Amniotic stem cell (primary cell): ENCODE measurements at places on chromosomes 6 and 20.

- DNase-seq: no peak
Observed at GRCh38 chr6:70270287-70271005, 32.4 kb downstream of the COL9A1 start.

DNA sequence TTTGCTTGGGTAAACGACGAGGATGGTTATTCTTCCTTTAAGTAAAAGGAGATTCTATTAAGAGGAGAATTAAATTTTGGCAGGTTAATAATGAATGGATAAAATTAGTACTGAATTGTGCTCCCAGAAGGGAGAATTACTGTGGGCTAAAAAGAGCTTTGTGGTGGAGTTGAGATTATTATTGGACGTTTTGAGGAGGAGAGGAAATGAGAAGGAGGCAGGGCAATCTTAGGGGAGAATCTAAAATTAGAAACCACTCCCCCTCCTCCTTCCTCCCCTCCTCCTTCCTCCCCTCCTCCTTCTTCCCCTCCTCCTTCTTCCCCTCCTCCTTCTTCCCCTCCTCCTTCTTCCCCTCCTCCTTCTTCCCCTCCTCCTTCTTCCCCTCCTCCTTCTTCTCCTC, 331.8 kb downstream of the PRL start:
- no peak for DNase-seq

DNA sequence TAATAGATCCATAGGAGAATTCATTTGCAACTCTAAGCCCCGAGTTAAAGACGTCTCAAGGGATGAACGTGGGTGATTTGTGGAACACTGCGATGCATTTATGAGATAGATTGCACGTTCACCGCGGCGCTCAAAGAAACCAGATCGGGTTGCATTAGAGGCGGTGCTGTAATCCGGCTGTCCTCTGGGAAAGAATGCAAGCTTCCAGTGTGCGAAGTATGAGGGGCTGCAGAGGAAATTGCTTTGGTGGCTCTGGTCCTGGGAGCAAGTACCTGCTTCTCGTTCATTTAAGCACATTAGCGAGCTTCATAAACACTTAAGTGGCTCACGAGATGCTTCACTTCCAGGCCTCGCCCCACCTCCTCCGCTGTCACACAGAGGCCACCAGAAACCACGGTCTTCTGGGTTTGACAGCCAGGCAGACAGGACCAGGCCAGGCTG, 182.3 kb downstream of the CDH4 start:
- DNase-seq: no peak

GRCh38 chr20:32438331-32438858, 80.3 kb downstream of the ASXL1 start:
- no peak for DNase-seq

DNA sequence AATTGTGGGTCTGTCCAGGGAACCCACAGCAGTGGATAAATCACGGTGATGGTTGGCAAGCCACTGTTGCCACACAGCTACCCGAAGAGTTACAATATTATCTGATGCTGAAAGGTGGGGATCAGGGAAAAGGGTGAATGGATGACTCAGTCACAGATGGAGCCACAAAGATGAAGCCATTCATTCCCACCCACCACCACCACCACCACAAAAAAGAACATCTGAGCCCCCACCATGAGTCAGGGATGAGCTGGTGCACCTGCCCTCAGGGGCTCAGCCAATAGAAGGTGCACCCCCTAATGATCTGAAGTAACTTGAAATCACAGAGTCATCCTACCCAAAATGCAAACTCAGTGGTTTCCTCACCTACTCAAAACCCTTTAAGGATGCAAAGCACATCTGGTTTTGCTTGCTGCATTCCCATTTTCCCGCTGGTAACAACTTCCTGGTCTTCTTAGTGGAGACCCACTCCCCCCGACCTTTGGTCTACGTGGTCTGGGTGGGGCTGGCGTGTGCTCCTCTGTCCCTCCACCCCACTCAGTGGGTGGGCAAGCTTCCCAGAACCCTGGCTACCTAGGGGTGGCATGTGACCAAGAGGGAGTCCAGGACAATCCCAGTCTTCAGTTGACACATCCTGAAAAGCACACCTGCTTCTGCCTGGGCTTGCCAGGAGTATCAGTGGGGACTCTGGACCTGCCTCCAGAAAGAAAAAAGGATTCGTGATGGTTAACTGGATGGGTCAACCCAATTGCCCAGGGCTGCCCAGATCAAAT, 125.5 kb downstream of the ANKRD60 start:
- DNase-seq: no peak

DNA sequence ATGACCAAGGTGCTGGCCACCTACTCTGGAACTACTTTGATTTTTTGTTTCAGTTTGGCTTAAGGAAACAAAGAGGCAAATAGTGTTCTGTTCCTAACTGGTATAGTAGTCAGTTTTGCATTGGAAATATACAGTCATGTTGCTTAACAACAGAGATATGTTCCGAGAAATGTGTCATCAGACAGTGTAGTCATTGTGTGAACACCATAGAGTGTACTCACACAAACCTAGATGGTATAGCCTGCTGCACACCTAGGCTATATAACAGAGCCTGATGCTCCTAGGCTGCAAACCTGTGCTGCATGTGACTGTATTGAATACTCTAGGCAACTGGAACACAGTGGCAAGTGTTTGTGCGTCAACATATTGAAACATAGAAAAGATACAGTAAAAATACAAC, 80.4 kb downstream of the ARID1B start:
- DNase-seq: no peak

- no peak for DNase-seq
Observed at GRCh38 chr6:14316651-14317386, 199.2 kb downstream of the CD83 start.

DNA sequence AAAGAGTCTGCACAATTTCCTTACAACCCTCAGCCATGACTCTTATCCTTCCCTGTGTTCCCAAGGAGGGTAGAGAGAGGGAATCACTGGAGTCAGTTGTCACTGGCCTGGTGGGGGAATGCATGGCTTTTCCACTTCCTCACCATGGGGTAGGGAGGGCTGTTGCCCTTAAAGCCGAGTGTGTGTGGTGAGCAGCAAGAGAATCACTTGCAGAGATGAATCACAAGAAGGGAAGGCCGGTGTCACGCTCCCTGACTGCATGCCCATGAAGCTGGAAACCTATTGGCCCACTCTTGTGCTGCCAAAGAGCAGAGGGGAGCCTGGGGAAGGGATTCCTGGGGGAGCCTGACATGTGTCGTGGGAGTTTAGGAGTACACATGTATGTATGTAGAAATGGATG, 18.1 kb upstream of the BMP6 start:
- no peak for DNase-seq

GRCh38 chr20:5989539-5989938, 39.1 kb downstream of the MCM8 start:
- no peak for DNase-seq

GRCh38 chr6:107079429-107079828, 35.9 kb downstream of the BEND3 start:
- DNase-seq: no peak
